COLO829 (cell line): ENCODE measurements at places on chromosomes 5 and 9.

DNA sequence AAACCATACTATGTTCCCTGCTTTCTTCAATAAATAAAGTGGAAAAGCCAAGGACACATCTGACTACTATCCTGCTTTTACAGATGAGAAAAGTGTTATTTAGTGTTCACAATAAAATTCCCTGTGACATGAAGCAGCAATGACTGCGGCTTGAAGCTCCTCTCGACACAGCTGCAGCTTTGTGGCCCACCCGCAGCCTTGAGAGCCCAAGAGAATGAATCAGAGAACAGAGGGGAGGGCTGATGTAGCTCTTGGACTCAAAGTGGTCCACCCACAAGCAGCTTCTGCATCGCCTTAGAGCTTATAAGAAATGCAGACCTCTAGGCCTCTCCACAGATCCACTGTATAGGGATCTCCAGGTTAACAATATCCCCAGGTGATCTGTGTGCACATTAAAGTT is 181.3 kb upstream of the GNA14 start:
- DNase-seq = no peak

DNA sequence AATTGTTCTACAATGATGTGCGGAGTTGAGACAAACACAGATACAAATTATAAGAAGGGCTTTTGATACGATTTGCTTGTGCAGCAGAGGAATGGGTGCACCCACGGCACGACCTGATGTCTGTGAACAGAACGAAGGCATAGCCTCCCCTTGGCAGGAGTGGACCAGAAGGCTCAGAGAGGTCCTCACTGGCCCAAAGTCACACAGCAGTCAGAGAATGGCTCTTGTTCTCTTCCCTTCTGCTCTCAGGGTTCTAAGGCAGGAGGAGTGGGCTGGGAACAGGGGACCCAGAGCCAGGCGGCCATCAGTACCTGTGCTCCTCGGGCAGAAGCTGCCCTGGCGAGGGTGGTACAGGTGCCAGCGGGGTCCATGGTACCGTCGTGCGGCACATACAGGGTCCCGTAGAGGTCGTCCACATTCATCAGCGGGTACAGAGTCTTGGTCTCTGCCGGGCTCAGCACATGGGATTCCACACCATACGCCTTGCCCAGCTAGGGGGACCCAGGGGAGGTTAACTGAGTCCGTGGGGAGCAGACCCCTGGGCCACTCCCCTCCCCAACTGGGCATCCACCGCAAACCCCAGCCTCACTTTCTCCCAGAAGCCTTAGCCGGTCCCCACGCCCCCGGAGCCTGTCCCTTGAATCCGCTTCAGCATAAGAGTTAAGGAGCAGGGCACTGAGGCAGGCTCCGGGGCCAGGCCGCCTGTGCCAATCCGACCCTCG is 7.0 kb downstream of the SARDH start:
- DNase-seq = no peak

DNA sequence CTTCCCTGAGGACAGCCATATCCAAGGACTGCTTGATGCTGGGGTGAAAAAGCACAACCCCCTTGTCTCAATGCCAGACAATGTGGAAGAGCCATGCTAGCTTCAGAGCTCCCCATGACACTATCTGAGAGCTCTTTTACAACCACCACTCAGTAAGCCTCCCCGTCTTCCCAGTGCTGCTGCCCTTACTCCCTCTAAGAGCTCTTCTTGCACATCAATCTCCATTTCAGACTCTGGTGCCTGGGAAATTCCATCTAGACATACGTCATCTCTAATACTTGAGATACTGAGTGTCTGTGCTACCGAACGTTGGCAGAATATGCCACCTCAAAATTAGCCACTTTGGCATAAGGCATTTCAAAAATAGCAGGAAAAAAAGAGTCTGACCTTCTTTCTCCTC is 94.5 kb downstream of the EDIL3 start:
- DNase-seq = no peak

DNA sequence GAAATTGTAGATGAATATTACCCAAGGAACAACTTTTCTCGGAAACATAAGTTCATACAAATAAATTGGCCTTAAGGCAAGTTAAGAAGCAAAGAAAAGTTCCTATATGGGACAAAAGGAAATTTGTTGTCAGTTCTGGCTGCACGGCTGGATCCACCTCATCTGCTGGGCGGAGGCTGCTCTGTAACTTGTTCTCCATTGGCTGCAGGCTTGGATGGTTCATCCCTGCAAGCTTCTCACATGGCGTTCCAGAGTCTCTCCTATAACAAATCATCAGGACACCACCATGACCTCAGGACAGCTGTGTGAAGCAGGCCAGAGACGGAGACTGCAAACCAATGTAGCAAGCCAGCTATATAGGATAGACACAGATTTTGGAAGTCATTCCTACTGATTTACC is 81.4 kb upstream of the DAB2 start:
- no peak for DNase-seq

GRCh38 chr9:106880081-106880480 is 17.1 kb downstream of the ZNF462 start:
- DNase-seq = no peak

DNA sequence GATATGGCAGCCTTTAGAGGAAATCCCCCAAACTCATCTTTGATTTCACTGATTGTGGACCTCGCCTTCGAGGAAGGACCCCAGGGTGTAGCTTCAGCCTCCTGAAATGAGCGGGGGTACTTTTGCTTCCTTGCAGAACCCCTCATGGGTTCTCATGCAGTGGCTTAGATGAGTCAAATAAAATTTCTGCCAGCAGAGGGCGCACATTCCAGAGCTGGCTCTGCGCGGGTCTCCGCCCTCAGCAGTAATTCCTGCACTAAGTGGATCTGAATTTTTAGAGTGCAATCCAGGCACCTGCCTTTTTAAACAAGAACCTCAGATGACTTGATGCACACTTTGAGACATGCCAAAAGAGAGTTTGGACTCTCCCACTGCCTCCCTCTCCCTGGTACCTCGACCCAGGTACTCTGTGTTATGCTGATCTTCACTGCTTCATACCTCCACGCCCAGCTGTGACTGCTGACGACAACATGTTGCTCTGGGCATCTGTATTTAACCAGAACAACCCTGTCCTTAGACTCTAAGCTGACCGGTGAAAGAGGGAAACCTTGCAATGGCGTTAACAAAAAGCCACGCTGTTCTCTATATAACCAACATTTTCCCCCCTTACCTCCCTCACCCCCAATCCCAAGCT is 7.3 kb downstream of the EGFLAM start:
- no peak for DNase-seq

- no peak for DNase-seq
Observed at GRCh38 chr5:59757442-59757841, 136.1 kb downstream of the PDE4D start.

GRCh38 chr5:3091040-3091774 is 339.7 kb upstream of the IRX2 start:
- DNase-seq = no peak

DNA sequence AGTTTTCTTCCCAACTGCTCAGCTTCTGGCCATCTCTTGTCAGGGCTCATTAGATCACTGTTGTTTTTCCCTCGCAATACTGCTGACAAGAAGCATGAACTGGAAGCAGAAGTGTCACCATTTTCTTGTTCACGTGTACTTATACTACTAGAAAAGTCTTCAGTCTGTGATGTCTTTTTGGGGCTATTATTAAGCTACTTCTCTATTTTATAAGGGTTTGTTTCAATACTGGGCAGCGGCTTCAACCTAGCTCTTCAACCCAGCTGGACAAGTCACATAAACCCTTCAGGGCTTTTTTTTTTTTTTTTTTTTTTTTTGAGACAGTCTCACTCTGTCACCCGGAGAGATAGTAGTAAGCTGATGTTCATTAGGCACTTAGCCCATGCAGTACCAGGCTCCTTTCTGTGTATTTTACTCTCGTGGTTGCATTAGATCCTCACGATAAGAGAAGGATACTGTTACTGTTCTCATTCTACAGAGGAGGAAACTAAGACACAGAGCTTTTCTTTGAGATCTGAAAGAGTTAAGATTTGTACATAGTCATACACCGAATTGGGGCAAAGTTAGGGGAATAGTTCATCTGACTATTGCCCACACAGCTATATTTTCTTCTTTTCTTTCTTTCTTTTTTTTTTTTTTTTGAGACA is 20.5 kb downstream of the RAPGEF1 start:
- no peak for DNase-seq

GRCh38 chr9:88684046-88684445 is 149.1 kb downstream of the NXNL2 start:
- DNase-seq = no peak

GRCh38 chr5:36713541-36713940 is 107.1 kb downstream of the SLC1A3 start:
- peak; percentile 45 for DNase-seq

GRCh38 chr5:54895816-54896341 is 89.5 kb downstream of the ESM1 start:
- DNase-seq = no peak

GRCh38 chr5:105475401-105475800 is 1912.8 kb upstream of the NUDT12 start:
- DNase-seq = no peak

DNA sequence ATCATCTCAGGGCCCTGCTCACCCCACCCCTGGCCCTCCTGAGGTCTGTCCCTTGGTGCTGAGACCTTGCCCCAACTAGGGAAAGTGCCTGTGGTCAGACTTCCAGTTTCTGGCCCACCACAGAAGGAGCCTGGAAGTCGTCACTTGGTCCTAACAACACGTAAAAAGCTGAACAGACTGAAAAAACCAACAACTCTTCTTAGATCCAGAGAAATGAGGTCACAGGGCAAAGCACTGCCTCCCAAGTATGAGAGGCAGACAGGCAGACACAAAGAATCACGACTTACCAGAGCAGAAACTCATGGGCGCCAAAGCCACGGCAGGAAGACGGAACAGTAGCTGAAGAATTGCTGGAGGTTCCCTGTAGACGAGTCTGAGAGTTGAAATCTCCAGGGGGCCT is 38.5 kb downstream of the OR2V1 start:
- DNase-seq = no peak

DNA sequence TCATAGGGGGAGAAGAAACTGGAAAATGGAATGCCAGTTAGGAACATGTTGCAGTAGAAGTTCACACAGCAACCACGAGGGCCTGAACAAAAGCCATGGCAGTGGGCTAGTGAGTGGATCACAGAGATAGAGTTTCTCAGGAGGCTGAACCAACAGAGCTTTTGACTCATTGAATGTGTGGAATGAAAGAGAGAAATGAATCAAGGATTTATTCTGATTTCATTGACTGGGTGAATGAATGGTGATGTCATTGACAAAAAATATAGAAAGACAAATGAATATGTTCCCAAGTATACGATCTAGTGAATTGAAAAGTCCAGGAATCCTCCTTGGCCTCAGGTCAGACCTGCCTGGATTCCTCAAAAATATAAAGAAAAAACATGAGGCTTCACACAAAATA is 99.2 kb downstream of the ZNF462 start:
- DNase-seq = no peak

GRCh38 chr5:170139786-170140335 is 34.2 kb downstream of the FOXI1 start:
- no peak for DNase-seq

GRCh38 chr9:109346904-109347303 is 26.0 kb upstream of the EPB41L4B start:
- DNase-seq = no peak

GRCh38 chr5:154460172-154460571 is 14.4 kb downstream of the SAP30L start:
- no peak for DNase-seq

DNA sequence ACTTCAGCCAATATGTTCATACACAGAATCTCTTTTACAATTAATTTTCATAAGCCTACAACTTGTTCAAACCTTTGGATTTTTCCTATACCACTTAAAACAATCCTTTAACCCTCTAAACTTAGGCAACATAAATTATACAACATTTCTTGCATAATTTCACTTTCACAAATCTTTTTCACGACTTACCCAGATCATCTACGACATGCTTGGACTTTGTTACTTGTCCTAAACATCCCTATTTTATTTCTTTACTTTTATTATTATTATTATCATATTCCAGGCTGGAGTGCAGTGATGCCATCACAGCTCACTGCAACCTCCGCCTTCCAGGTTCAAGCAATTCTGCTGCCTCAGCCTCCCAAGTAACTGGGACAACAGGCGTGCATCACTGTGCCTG is 68.0 kb downstream of the CACNA1B start:
- DNase-seq = no peak

- DNase-seq = no peak
Observed at GRCh38 chr5:57181154-57181553, 7.3 kb downstream of the GPBP1 start.

DNA sequence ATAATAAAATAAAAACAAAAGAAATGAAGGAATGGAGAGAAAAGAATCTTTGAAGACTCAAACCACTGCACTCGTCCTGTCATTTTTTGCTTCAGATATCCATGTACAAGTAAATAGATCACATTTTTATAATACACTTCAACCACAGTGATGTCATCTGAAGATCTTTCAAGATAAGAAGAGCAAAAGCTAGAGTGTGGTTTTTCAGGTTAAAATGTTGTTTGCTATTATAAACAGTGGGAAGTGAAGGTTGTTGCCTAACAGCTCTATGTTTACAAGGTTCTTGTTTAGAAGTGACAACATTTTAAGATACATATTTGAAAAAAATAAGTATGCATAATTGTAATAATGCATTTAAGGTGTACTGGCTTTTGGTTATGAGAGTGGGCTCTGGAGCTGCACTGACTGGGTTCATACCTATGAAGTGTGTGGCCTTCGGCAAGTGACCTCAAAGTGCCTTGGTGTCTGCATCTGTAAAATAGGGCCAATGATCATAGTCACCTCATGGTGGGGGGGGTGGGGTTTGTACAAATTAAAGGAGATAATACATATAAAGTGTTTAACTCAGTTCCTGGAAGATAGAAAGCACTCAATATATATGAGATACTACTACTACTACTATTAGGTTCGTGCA is 45.5 kb upstream of the IL7R start:
- DNase-seq = no peak

GRCh38 chr9:134286471-134287245 is 39.6 kb upstream of the RXRA start:
- DNase-seq = no peak

DNA sequence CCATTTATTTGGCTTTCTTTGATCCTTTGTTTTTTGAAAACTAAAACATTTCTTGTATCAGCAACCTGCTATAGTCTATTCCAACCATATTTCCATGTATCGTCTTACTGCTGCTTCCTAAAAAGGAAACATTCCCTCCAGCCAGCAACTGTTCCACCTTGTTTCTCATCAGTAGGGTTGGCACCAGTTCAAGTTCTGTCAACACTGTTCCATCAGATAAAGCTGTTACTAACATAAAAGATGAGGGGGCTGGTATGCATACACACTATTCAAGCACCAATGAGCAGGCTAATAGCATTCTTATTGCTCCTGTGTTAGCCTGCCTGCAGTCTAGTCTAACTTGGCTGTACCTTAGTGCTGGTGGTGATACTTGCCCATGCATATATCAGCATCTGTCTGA is 178.3 kb downstream of the CWC27 start:
- DNase-seq = no peak

- peak; percentile 25 for DNase-seq
Observed at GRCh38 chr5:62328772-62329491, 22.9 kb downstream of the KIF2A start.

- peak; percentile 54 for DNase-seq
Observed at GRCh38 chr5:159106569-159107282, 7.0 kb upstream of the EBF1 start.

DNA sequence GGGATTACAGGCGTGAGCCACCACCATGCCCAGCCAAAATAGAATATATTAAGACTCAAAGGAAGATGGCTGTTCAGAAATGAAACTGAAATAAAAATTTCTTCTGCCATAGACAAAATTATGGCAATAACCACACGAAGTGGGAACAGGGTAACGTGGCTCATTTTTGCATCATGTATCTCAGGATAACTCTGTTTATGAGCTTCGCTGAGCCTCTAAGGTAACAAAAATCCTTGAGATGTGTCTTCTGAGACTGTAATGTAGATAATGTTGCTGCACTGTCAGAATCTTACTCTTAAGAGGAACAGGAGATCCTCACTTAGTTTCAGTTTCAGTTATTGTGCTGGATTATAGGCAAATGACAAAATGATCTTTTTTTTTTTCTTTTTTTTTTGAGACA is 153.8 kb downstream of the GOLPH3 start:
- no peak for DNase-seq
